ENCODE measurements at places on chromosomes 5 and 9.

DNA sequence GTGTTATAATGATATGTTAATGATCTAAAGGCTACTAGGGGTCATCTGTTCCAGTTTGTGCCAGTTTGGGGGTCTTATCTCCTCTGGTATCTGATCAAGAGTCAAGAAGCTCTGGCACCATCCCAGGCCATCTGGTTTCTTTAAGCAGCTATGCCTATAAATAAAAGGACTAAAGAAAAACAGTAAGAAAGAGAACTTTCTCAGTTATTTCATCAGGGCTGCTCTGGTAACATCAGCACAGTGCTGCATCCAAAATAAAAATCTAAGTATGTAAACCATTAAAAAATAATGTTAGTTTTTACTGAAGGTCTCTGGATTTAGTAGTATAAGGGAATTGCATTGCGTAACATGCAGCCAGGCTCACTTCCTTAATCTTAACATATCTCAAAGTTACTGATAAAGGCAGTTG is 185.0 kb downstream of the NR2F1-AS1 start:
- DNase-seq = no peak

- DNase-seq = no peak
These were observed 70.8 kb upstream of the EGFLAM start for GRCh38 chr5:38187532-38187931.

DNA sequence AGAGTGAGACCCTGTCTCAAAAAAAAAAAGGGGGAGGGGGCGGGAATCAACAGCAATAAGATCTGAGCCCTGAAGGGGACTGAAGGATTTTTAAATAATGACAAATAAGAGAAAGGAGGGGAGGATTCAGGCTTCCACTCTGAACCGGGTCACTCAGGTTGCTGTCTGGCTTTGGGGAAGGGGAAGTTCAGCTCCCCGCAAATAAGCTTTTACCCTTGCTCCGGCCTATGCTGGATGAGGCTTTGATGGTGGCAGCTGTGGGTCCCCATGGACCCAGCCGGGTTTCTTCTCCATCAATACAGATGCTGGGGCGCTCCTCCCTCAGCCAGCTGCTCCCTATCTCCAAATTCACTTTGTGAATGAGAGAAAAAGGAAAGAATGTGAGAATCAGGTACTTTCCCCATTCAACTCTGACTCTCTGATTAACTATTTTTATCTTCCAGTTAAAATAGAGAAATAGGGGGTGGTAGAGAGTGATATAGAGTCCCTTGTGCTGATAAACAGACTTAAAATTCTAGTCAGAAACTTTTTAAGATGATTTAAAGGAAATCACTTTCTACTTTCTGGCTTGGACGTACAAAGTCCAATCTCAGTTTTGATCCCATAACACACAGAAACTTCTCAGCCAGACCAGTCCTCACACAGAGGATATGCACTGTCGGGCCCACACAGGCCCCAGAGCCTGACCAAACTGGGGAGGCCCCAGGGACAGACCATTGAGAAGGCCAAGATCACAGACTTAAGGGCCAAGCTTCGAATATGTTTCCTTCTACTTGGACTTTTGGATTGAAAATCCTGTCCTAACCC is 39.6 kb downstream of the C5orf15 start:
- DNase-seq = no peak

GRCh38 chr5:80656425-80656824 is 1.6 kb upstream of the DHFR start:
- DNase-seq = no peak

DNA sequence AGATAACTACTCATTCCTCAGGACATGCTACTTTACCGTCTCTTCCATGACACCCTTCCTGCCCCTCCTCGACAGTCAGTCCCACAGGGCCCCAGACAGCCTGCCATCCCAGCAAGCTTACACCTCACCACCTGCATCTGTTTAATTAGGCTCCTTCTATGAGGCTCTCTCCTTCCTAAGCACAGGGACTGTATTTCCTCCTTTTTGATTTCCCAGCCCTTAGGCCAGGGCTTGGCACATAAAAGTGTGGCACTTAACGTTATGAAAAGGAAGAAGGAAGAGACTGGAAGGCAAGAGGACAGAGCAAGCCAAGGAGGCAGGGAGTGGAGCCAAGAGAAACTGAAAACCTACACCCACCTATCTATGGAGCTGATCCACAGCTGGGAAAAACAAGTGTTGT is 146.8 kb downstream of the SIL1 start:
- DNase-seq = no peak

GRCh38 chr5:91797576-91797975 is 414.5 kb upstream of the ARRDC3 start:
- DNase-seq = no peak

DNA sequence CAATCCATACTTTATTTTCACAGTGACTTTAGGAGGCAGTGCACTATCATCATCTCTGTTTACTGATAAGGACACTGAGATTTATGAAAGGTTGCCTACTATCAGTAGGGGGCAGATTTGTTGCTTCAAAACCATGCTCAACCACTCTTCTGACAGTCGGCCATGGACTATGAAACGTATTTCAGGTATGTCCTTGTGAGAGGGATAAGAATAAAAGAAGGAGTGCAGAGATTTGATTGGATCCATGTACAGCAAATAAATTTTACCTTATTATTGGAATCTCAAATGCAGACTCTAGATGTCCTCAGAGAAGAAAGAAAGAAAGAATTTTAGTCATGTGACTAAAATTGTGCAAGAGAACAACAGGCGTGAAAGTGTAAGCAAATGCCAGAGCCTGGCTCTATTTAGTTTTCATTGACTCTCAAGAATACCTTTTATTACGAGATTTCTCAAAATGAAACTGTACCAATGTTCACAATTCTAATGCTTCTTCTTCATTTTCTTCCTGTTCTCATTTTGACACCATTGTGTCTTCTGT is 296.6 kb upstream of the RASA1 start:
- DNase-seq = no peak

- no peak for DNase-seq
These were observed 8.4 kb upstream of the RXRA start for GRCh38 chr9:134317790-134318414.

GRCh38 chr5:159027504-159027903 is 72.2 kb downstream of the EBF1 start:
- no peak for DNase-seq

DNA sequence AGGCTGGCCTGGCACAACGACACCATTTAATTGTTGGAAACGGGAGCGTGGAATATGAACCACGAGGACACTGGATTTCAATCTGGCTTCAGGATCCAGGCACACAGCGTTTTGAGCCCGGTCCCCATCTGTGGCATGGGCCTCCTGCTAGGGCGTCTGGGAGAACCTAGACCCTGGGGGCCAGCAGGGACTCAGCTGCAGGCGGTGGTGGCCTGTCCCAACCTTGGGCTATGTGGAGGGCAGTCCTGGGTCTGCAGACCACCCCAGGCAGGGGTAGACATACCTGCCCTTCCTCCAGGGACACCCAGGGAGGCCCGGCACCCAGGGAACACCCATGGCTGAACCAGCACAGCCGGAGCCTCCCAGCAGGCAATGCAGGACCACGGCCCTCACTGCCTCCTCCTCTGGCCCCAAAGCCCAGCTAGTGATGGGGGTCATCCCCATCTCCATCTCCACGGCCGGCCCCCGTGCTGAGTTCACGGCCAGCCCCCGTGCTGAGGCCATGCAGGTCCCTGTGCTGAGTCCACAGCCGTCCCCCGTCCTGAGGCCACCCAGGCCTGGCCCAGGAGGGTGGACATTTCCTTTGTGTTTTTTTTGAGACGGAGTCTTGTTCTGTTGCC is 18.5 kb upstream of the UBAC1 start:
- no peak for DNase-seq

GRCh38 chr5:94623877-94624276 is 5.4 kb downstream of the SLF1 start:
- no peak for DNase-seq

DNA sequence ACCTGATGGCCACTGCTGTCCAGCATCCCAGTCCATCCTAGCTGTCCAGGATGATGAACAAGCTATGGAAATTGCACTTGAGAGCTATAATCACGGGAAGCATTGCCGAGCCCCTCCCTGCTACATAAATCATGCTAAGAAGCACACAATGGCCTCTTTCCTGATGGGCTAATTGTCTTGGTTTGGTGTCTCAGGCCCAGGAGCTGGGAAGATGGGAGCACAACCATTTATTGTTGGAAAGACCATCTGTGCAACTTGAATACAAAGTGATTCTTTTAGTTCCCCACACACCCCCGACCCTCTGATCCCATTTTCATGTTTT is 80.4 kb downstream of the RGS3 start:
- DNase-seq = no peak

DNA sequence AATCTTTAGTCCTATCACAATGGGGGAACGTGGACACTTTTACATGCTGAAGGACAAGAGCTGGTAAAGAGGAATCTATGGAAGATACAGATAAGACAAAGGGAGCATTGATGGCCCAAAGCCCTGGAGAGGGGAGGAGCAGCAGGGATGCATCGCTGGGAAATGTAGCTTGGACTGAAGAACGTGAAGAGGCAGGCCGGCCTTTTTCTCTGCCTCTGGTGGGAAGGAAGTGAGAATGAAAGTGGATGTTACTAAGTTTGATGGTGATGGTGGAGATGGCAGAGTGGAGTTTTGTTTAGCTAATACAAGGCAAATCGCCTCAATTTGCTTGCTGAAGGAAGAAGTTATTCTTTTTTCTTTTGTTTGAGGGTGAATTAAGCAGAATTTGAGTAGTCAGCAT is 124.6 kb upstream of the TAF11L2 start:
- DNase-seq = no peak

DNA sequence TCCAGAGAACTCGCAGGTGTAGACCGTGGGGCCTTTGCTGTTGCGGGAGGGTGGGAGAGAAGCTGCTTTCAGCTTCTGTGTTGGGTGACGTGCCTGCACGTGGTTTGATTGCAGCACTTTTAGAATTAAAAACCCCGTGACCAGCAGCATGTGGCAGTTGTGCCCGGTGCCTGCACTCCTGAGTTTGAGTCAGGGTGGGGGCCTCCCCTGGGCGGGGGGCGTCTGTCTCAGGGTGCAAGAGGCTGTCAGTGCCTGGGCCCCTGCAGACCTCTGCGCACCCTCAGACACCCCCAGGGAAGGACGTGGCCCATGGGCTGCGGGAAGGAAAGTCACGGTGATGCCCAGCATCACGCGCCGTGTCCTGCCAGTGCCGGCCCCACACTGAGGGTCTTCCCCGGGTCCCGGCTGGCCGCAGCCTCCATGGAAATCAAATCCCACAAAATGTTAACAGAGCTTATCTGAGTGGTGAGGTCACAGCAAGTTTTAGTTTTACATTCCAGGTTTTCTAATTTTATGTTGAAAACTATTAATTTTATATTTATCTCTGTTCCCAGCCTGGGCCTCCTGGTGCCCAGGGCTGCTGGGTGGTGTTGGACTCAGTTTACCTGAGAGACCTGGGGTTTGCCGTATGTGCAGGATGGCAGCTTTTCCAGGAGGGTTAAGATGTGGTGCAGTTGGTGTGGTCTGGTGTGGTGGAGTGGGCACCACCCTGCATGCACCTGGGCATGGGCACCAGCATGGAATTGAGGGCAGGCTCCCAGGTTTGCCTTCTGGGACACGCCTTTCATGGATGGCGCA is 33.3 kb downstream of the AHRR start:
- no peak for DNase-seq

- no peak for DNase-seq
These were observed 103.4 kb upstream of the LRRTM2 start for GRCh38 chr5:138978581-138978980.

GRCh38 chr5:22651355-22651754 is 201.8 kb downstream of the CDH12 start:
- DNase-seq = no peak

DNA sequence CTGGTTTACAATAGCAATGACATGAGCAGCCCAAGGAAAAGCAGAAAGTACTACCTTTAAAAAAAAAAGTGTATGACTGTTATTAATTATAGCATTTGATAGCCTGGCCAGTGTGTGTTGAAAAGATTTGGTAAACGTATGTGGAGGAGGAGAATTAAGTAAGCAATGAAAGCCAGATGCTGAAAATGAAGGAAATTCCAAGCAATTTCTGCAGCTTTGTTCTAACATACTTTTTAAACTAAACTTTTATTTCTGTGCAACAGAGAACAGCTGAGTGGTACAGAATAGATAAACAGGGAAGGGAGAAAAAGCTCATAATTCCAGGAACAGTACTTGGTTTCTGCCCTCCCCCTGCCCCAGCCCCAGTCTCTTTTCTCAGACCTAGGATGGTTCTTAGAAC is 252.6 kb downstream of the ADAMTSL1 start:
- no peak for DNase-seq

DNA sequence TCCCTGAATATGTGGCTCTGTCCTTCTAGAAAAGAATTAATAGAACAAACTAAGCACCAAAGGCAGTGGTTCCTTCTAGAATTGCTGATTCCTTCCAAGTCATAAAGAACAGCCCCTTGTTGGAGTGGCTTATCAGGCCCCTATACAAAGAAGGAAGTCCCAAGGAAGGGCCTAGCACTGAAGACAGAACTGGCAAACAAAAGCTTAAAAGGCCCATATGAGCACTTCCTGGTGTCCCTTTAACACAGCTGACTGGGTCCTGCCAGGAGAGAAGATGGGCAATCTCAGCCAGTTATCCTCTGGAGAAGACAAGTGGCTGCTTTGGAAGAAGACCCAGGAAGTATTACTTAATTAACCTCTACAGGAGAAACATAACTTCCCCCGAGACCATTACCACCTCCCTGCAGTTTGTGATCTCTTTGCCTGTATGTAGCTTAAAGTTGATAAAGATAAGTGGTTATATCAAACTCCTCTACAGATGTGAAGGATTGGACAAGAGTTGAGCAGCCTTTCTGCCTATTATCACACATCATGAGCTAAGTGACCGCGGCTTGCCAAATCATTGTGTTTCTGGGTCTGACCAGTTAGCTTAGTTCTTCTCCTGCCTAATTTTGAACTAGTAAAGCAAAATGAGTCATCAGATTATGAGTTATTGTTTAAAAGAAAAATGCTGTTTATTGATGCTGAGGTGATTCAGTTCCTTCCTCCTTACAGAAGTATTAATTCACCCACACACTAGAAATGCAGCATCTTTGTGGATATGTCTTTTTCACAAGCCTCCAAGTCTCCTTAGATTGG is 13.3 kb upstream of the STING1 start:
- no peak for DNase-seq

GRCh38 chr5:144742361-144742760 is 571.7 kb downstream of the KCTD16 start:
- no peak for DNase-seq

GRCh38 chr9:77935974-77936373 is 95.6 kb downstream of the GNAQ start:
- no peak for DNase-seq

DNA sequence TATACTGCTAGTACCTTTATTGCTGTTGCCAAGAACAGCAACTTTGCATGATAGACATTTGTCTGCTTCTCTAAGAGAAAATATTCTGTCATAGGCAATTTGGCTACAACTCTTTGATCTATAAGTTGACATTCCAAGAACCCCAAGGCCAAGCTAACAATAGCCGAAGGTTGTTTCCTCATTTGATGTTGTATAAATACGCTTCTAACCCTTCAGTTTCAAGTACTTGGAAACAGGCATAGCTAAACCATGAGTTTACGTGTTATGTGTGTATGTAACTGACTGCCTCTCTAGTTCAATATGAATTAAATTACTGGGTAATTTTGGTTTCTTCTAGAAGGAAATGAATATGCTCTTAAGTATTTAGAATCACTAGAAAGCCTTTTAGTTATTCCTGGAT is 1034.0 kb downstream of the TLE4 start:
- DNase-seq = no peak
